CD4-positive, CD25-positive, alpha-beta regulatory T cell (primary cell): ENCODE measurements at places on chromosomes 3 and 15. TPM values are rescaled to one million over a fixed set of nuclear protein-coding genes. Genes with fewer than 3 reads are reported as not detected.

DNA sequence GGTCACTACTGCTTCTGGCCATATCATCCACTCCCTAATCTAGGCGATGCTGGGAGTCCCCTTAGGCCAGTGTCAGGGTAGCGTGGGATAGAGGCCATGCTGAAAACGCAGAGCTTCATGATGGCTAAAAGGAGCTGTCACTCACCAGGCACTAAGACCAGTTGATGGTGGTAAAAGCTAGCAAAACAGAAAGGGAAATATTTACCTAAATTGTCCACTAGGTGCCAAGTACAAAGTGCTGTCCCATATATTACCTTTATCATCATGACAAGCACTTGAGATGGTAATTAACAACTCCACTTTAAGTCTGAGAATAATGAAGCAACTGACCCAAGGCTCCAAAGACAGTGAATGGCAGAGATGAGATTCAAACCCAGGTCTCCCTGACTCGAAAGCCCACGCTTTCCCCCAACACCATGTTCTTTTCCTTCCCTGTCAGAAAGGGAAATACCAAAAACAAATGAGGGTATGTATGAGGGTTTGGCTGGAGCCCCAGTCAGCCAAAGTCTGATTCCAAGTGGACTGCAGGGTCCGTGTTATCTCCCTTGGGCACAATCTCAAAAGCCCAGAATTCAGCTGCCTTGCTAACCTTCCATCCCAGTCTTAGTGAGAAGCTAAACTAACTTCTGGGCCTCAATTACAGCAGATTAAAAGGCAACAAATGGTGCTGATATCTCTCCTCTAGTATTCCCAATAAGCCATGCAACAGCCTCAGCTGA is 84.7 kb downstream of the RBPMS2 start:
- H3K27me3 ChIP-seq: no peaks in the 10 kb centered on the region
- no peak overlapping the region for H3K27ac ChIP-seq
- no peaks in the 10 kb centered on the region for H3K4me1 ChIP-seq
- H3K4me3 ChIP-seq: no peak overlapping the region

DNA sequence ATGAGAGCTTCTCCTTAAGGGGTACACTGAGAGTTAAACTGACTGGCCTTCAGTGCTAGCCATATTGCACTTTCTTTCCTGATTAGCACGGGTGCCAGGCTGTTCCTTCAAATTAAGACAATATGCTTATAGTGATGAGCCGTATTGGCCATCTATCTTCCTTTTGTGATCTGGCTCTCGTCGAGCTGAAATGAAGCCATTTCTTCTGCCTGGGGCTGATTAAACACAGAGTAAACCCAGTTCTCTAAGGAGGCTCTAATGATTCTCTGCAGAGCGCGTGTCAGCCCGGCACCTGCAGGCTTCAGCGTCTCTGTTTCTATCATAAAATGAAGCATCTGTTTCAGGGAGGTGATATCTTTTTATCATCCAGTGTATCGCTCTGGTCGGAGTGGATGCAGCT is 107.5 kb upstream of the NR2F2 start:
- no peaks in the 10 kb centered on the region for H3K27me3 ChIP-seq
- no peak for DNase-seq
- no peaks in the 10 kb centered on the region for H3K36me3 ChIP-seq
- no peaks in the 10 kb centered on the region for H3K4me1 ChIP-seq
- no peak overlapping the region for H3K4me3 ChIP-seq

GRCh38 chr3:70583682-70584081 is 271.2 kb upstream of the MDFIC2 start:
- no peak for DNase-seq
- H3K27me3 ChIP-seq: peaks cover 4% of the 10 kb centered on the region
- no peak overlapping the region for H3K4me3 ChIP-seq
- no peaks in the 10 kb centered on the region for H3K4me1 ChIP-seq
- no peaks in the 10 kb centered on the region for H3K36me3 ChIP-seq
- no peak overlapping the region for H3K27ac ChIP-seq

DNA sequence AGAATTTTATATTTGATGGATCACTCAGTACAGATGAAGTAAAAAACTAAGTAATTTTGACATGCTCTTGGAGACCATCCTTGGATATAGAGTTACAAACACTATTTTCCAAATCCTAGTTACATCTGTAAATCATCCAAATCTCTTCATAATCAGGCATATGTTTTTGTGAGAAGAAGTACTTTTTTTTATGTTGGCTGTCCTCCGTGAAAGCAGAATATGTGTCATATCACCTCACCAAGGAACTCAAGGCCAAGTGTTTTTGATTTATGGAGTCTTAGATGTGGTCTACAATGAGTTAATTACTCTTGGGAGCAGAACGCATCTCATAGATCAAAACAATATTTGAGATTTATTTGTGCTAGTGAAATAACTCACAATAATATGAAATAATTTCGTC is 416.5 kb upstream of the TGFBR2 start:
- H3K36me3 ChIP-seq: no peaks in the 10 kb centered on the region
- H3K4me3 ChIP-seq: no peak overlapping the region
- no peak overlapping the region for H3K27ac ChIP-seq
- DNase-seq: no peak
- no peaks in the 10 kb centered on the region for H3K4me1 ChIP-seq

DNA sequence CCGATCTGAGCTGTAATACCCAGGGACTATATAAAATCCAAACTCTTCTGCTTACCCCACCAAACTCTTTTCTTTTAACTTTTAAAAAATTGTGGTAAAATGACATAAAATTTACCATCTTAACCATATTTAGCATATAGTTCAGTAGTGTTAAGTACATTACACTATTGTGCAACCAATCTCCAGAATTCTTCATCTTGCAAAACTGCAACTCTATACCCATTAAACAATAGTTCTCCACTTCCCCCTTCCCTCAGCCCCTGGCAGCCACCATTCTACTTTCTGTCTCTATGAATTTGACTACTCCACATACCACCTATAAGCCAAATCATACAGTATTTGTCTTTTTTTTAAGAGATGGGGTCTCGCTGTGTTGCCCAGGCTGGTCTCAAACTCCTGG is 38.7 kb downstream of the SENP8 start:
- H3K27ac ChIP-seq: no peak overlapping the region
- no peak overlapping the region for H3K4me3 ChIP-seq
- H3K27me3 ChIP-seq: no peaks in the 10 kb centered on the region
- DNase-seq: no peak

GRCh38 chr15:25670621-25671020 is 192.5 kb downstream of the ATP10A start:
- H3K27ac ChIP-seq: no peak overlapping the region
- DNase-seq: no peak
- H3K27me3 ChIP-seq: peaks cover 4% of the 10 kb centered on the region
- no peaks in the 10 kb centered on the region for H3K4me1 ChIP-seq

DNA sequence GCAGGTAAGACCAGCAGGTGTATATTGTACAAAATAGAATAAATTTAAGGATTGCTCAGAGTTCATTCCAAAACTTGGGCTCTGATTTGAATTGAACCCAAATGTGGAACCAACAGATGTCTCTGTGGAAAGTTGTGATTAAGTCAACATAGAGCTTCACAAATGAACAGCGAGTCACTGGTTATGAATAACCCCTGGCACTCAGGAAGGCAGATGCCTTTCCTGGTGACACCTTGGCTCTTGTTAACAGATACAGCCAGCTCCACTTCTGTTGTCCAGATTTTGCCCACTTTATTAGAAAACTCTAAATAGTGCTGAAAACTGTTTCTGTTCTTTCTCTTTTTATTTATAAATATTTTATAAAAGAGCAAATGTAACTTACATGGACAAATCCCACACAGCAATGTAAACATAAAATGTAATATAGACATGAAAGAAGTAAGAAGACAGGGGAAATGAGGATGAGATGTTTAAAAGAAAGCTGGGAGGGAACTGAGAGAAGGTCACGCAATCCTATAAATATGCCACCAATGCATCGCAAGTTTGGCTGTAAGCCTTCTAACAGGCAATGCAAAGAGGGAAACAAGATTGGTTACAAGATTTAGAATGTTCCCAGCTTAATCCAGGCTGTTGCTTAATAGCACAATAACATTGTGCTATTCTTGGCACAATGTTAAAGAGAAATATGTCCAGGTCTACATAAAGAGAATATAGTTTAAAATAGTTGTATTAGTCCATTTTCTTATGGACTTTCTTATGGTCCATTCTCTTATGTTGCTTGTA is 495.5 kb downstream of the TAFA4 start:
- DNase-seq: no peak
- H3K36me3 ChIP-seq: no peaks in the 10 kb centered on the region
- no peak overlapping the region for H3K27ac ChIP-seq

MORC1 gene
- 0.12 TPM for total RNA-seq

ARGFX gene
- not detected for total RNA-seq

NOX5 gene
- not detected for total RNA-seq

ITGA11 gene
- not detected for total RNA-seq

LRTM1 gene
- not detected for total RNA-seq

HGD gene
- total RNA-seq: 4.7 TPM

FBN1 gene
- 0.72 TPM for total RNA-seq

TRAK1 gene
- total RNA-seq: 23.3 TPM
